GM20000 (cell line): ENCODE measurements at places on chromosomes 5 and 9.
A peak's percentile ranks its signal among the peaks of the same experiment; 100 is the strongest.

DNA sequence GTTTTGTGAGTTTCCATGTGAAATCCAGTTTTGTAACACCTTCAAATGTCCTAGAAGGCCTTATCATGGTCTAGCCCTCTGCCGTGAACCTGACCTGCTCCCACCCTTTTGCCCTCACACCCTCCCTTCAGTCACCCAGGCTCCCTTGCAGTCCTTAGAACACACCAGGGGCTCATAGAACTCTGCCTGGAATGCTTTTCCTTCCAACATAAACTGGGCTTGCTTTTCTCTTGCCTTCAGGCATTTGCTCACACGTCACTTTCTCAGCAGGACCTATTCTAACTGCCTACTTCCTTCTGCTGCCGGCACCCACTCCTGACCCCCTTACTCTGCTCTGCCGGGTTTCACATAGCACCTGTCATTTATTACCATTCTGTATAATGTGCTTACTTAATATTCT lies 111.9 kb downstream of the PDE8B start:
- DNase-seq: no peak

DNA sequence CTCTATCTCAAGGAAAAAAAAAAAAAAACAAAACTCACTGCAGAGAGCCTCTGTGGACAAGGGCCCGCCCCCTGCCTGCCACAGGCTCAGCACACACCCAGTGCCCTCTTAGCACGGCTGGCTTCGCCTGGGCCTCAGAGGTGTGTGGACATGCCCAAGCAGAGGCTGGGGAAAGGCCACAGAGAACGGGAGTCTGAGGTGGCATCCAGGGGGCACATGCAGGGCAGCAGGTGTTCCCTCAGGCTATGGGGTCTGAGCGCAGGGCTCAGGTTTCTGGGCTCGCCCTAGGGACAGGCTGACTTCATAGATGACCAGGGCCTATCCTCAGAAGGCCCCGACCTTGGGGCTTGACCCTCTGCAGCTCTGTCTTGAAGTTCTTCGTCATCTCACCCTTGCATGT lies 138.7 kb downstream of the ZNF354C start:
- no peak for DNase-seq

DNA sequence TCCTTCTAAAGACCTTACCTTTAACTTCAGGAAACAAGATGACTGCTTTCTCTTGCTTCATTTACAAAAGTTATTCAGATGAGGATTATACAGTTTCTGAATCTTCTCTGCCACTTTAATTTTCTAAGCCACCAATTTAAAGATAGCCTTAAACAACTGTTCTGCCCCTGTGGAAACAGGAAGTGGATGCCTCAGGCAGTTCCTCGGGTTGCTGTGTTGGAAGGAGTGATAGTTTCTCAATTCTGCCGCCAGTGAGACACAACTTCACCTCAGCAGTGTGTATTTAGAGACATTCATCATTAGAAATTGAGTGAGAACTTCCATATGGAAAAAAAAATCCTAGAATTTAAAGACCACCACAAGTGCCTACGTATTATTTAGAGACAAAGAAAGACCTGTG lies 475.1 kb upstream of the WWC1 start:
- no peak for DNase-seq

GRCh38 chr5:77628840-77629508 lies 9.5 kb downstream of the OTP start:
- DNase-seq: no peak

DNA sequence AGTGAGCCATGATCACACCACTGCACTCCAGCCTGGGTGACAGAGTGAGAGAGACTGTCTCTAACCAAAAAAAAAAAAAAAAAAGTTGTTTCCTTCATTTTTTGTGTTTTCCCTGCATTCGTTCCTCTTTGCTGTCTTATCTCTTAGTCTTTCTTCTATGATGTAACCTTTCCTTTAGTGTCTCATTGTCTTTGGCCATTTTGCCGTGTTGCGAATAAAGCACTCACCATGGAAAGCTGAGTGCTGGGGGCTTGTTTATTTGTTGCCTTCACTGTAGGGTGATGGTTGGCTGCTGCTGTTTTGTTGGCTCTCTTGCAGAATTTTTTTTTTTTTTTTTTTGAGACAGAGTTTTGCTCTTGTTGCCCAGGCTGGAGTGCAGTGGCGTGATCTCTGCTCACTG lies 7.7 kb downstream of the EHMT1 start:
- no peak for DNase-seq

DNA sequence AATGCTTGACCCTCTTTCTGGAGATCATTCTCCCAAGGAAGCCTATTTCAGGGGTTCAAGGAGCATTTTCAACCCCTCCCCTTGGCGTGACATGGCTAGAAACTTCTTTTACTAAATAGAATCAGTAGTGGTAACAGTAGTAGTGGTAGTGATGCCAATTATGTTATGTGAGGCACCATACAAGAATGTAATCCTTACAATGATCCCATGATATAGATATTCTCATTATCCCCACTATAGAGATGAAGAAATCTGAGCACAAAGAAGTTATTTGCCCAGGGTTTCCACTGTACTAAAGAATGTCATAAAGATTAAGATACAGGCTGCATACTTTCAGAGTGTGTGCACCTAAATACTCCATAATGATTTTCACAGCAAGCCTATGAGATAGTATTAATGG lies 155.4 kb upstream of the CLINT1 start:
- DNase-seq: no peak

DNA sequence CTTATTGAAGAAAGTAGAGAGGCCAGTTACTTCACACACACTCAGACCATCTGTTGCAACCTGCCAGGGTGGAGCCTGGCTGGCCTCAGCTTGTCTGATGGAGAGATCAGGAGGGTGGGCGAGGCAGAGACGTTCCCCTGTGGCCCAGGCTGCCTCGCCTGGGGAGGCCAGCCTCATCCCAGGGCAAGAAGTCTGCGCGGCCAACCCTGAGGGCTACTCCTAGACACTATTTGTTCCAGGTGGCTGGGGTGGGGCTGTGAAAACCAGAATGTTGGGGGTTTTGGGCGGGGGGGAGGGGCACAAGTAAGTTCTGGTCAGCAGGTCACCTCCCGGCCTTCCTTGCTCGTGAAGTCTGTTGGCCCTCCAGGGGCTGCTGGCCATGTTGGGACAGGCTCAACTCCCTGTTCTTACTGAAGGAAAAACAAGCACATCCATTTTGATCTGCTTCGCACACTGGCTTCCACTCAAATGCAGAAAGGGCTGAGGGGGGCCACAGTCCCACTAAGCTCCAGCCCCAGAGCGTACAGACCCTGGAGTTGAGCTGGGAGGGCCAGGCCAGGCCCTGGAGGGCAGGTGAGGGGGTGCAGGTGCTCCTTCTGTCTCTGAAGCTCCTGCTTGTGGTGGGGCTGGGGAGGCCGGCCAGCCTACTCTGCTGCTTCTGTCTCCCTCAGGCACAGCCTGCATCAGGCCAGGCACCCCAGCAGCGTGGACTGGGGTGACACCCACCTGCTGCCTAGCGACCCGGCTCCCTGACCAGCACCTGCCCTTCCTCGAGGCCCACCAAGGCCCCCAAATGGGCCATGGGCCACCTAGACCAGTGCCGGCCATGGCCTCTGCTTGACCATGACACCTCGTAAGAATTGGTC lies 46.6 kb downstream of the SECISBP2 start:
- DNase-seq: no peak

DNA sequence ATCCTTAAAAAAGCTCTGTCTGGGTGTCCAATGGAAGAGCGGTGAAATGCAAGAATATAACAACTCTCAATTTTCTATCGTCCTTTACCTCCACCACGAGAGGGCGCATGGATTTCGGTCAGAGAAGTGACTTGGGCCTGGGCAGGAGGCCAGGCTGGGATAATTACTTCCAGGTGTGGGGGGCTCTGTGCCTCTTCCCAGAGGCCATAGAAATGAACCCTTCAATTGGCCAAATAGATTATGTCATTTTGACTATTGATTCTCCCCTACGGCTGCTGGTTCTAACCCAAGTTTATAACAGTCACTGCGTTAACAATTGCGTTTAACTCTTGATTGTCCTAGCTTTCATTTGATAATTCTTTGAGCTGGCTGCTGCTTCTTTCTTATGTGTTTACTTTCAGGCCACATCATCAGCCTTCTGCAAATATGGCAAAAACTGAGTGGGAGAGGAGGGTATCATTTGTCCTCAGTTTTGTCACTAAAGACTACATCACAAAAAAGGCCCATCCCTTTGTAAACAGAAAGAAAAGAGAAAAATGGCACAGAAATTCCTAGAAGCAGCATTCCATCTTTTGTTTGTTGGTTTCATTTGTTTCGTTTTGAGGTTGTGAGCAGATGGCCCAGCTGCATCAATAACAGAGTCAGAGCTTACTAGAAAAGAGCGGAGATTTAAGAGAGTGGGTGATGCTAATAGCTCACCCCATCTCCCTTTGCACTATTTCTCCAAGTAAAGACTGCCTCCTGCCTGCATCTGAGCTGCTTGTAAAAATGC lies 45.4 kb upstream of the ZFR start:
- peak; percentile 62 for DNase-seq

- DNase-seq: no peak
Measured at GRCh38 chr5:74020503-74020902, 394.5 kb downstream of the ARHGEF28 start.

DNA sequence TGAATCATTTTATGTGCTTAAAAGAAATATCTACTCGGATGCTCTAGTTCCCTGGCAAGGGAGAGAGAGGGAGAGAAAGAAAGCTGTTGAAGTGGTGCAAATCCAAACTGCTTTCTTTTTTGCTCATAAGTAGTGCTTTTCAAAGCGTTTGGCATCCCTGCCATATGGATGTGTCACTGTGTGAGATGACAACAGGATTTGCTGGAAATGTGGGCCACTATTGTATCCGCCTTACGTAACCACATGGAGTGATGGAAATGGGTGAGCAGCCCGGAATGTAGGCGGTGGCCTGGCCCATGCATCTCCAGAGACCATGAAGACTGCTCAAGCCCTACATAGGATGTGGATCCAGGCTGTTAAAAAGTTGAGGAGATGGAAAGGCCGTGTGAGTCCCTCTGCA lies 30.8 kb downstream of the TJP2 start:
- DNase-seq: no peak

DNA sequence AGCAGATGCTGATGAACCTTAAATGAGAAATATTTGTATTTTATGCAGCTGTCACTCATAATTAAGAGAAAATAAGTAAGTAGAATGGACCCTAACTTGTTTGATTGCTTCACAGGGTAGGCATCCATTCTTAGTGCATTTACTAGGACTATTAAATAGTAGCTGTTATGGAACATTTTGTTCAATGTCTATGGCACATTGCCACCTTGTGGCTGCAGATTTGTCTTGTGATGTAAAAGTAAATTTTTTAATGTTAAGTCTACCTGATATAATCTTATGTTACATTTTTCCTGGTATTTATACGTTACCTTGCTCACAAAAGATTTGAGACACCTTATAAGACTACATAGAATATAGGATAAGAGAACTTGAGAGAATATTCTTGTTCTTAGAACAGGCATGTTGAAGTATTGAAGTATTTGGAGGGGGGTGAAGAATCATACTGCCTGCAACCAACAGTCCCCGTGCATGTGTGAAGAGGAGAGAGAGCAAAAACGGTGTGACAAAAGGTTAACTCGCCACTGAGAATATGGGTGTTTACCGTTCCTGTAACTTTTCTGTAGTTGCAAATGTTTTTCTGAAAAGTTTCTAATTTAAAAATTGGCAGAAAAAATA lies 161.1 kb downstream of the MAST4 start:
- peak; percentile 51 for DNase-seq

GRCh38 chr5:94517490-94518488 lies 100.6 kb downstream of the KIAA0825 start:
- DNase-seq: no peak
